Activated CD8-positive, alpha-beta T cell treated with anti-CD3 and anti-CD28 coated beads, Interleukin-2, amount 10 ng/mL, durations not matched to agents 7 days and 5 days (primary cell): ENCODE measurements at places on chromosomes 1 and 21. TPM values are rescaled to one million over a fixed set of nuclear protein-coding genes. Genes with fewer than 3 reads are reported as not detected.

DNA sequence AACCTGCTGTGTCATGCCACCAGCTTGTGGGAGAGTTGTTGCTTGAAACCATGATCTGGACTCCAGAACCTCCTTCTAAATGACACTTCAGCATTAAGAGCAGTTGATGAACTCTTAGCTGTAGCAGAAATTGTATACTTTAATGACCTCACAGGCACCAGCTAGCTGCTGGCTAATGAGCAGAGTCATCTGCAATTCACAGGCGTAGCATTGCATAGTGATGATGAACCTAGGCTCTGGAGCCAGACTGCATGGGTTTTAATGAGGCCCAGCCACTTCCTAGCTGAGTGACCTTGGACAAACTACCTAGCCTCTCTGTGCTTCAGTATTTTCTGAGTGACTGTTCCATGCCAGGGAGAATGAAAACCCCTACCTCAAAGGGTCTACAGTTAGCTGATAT is 407.1 kb downstream of the LMO4 start:
- no peak for DNase-seq
- H3K27me3 ChIP-seq: no peaks in the 10 kb centered on the region
- H3K4me1 ChIP-seq: no peaks in the 10 kb centered on the region
- no peak overlapping the region for H3K4me3 ChIP-seq

GRCh38 chr1:31926853-31927660 is 11.1 kb downstream of the PTP4A2 start:
- H3K27me3 ChIP-seq: no peaks in the 10 kb centered on the region
- peak; percentile 29 for DNase-seq
- peak overlapping the region; percentile 61 for H3K4me3 ChIP-seq

The NTMT2 gene
- not detected for total RNA-seq

- H3K27ac ChIP-seq: peak overlapping the region; percentile 46
- peak; percentile 66 for DNase-seq
- peaks cover 11% of the 10 kb centered on the region for H3K27me3 ChIP-seq
- H3K4me3 ChIP-seq: peak overlapping the region; percentile 34
- H3K36me3 ChIP-seq: peaks cover 6% of the 10 kb centered on the region
Observed at GRCh38 chr1:229129301-229130027, 141.4 kb upstream of the RAB4A start.

- no peak for DNase-seq
- H3K36me3 ChIP-seq: no peaks in the 10 kb centered on the region
- no peaks in the 10 kb centered on the region for H3K27me3 ChIP-seq
- H3K4me3 ChIP-seq: no peak overlapping the region
- H3K4me1 ChIP-seq: no peaks in the 10 kb centered on the region
Observed at GRCh38 chr1:170730014-170730413, 66.1 kb downstream of the PRRX1 start.

DNA sequence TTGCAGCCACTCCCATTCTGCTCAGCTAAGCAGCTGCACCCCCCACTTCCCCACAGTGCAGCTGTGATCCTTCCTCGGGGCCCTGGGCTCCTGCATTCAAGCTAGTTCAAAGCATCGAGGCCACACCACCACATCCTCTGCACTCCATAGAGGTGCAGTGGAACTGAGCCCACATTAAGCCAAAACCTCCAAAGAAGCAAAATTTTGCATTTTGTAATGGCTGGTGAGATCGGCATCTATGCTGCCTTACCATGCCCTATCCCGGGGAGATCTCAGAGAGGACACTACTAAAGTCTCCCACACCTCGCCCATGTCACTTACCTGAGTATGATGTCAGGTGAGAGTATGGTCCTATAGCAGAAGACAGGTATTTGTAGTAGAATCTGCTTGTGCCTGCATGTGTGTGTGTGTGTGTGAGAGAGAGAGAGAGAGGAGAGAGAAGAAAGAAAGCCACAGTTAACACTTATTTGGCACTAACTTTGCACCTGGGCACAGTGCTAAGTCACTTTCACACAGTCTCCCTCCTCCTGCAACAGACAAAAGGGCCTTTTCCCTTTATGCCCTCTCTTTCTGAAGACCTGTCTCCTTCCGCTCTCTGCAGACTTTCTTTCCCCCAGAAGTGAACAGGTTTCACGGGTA is 89.8 kb downstream of the KIF14 start:
- peak overlapping the region; percentile 80 for H3K27ac ChIP-seq
- no peaks in the 10 kb centered on the region for H3K27me3 ChIP-seq
- peak overlapping the region; percentile 32 for H3K4me3 ChIP-seq
- peaks cover 21% of the 10 kb centered on the region for H3K4me1 ChIP-seq
- peak; percentile 83 for DNase-seq
- no peaks in the 10 kb centered on the region for H3K36me3 ChIP-seq

DNA sequence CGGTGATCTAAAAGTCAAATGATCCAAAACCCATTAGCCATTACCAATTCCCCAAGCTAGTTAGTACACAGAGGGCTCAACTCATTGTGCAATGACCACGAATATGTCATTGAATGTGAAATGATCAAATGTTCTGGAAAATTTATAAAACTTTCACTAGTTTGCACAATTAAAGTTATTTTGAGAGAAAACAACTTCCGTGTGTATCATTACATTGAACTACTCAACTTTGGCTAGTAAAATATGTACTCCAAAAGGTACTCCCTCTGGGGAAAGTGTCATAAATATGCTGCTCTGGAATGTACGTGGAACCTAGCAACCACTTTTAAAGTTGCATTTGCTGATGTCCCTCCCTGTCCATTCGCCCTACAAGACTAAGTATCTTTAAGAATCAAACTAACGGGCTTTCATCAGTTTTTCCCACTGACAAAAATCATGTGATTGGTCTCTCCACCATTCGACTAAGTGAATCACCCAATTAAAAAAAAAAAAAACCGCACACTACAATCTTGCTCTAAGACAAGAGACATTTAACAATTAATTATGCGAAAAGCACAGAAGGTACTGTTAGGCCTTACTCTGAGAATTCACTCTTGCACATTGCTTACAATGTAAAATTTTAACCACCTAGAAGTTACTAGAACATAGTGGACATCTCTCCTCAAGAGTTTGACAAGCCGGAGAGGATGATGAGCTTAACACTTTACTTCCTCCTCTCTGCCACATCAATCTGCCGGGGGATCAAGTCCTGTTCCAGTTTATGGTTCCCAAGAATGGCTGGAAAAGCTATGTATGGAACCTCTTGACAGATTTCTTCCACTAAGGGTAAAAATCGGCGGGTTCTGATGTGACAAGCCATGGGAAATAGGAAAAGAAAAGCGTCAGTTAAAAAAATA is 1.2 kb downstream of the ACBD3 start:
- no peak for DNase-seq
- peaks cover 28% of the 10 kb centered on the region for H3K4me1 ChIP-seq
- no peaks in the 10 kb centered on the region for H3K27me3 ChIP-seq
- H3K36me3 ChIP-seq: peaks cover 17% of the 10 kb centered on the region
- H3K4me3 ChIP-seq: peak overlapping the region; percentile 95
- peak overlapping the region; percentile 93 for H3K27ac ChIP-seq

GRCh38 chr1:119674835-119675289 is 26.8 kb upstream of the ZNF697 start:
- no peaks in the 10 kb centered on the region for H3K36me3 ChIP-seq
- H3K27ac ChIP-seq: no peak overlapping the region
- peaks cover 21% of the 10 kb centered on the region for H3K27me3 ChIP-seq
- H3K4me1 ChIP-seq: peaks cover 8% of the 10 kb centered on the region
- DNase-seq: peak; percentile 60
